RPMI8226 (cell line): ENCODE measurements at places on chromosomes 6 and 20.

DNA sequence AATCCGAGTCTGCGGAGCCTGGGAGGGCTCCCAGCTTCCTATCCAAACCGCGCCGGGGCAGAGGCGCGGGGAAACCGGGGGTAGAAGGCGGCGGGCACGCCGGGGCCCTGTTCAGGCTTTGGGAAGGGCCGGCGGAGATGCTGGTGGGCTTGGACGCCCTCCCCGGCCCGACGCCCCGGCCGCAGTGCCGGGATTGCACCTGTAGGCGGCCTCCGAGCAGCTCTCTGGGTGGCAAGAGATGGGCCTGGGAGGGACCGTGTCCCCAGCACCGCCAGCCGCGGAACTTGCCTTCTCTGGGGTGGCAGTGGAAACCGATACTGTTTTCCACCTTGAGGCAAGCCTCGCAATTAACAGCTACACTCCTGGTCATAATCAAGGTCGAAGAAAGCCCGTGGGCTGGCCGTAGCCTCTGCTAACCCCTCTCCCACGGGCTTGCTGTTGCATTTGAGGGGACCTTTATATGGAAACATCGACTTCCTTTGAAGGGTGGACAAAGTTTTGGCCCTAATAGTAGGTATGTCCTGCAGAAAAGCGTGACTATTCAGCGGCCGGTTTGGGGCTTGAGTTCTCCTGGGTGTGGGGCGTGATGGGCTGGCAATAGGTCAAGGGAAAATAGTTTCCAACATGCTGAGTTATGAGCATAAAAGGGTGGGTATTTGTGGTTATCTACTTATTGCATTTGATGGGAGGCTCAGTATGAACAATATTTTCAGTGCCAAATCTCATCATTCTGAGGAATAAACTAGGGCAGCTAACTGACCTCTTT, 1.1 kb upstream of the JAG1 start:
- DNase-seq, result peak; percentile 88

DNA sequence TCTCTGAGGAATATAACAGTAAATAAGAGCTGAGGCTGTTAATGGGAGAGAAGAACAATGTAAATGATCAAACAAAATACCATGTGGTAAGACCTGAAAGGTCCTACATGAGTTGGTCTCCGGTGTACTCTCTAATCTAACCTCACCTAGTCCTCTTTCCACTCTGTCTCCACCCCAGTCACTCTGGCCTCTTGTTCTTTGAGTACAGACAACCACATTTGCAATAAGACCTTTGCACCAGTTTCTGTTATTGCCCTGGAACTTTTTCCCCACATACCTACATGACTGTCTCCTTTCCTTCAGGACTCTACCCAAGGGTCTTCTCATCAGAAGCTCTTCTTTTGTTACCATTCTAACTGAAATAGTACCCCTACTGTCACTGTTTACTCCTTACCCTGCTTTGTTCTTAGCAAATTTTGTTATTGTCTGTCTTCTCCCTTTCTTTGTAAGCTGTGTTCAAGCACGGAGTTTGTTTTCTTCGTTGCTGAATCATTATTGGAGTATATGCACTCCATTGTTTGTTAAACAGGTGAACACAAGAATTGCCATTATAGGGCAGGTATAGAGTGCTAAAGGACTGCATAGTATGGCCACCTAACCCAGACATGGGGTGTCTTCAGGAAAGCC, 37.3 kb downstream of the MAPK14 start:
- no peak for DNase-seq

GRCh38 chr20:57708694-57709673, 831 bp downstream of the PMEPA1 start:
- DNase-seq, result peak; percentile 44

DNA sequence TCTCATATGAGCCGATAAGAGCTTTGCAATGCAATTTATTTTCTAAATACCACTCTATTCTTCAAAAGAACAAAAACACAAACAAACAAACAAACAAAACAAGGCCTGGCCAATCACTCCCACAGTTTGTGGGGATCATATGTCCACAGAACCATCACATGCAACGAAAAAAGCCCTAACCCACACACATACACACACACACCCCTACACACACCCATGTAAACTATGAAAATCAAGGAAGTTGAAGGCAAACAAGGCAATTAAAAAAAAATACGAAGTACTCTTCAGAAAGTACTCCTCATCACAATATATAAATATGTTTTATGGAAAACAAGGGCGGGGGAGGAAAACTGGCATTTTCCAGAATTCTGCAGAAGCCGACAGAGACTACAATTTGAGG, 66.2 kb upstream of the PTGIS start:
- no peak for DNase-seq
